ENCODE measurements at places on chromosomes 16 and 17.

DNA sequence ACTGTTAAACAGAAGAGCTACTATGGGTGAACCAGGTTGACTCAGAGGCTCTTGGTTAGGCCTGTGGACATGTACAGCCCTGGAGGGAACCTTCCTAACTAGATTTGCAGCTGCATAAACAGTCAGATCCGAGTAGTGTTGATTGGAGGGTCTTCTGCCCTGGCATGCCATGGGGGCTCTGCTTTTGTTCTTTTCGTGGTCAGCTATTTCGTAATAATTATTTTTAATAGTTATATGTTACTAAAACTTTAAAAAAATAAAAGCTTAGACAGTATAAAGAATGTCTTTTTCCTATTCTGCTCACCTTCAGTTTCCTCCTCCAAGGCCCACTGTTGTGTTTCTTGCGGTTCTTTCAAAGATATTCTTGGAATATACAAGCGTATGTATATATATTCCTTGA lies 67.4 kb upstream of the CLEC18A start:
- DNase-seq = no peak

GRCh38 chr17:64457156-64457555 lies 8.2 kb downstream of the MILR1 start:
- no peak for DNase-seq

DNA sequence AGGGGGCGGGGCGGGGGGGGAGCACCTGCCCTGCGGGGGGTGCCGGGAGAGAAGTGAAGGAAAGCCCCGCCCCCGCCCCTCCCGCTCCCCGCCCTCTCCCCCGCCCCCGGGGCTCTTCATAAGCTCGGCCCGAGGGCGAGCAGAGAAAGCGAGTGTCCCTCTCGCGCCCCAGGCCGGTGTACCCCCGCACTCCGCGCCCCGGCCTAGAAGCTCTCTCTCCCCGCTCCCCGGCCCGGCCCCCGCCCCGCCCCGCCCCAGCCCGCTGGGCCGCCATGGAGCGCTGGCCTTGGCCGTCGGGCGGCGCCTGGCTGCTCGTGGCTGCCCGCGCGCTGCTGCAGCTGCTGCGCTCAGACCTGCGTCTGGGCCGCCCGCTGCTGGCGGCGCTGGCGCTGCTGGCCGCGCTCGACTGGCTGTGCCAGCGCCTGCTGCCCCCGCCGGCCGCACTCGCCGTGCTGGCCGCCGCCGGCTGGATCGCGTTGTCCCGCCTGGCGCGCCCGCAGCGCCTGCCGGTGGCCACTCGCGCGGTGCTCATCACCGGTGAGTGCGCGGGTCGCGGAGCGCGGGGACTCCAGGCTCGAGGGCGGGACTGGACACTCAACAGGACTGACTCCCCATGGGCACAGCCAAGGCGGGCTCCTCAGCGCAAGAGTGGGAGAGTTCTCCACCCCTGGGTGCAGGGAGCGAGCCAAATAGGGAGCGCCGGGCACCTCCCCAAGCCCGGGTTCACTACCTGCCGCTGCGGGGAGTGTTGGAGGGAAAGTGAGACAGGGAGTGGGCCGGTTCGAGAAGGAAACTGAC lies at the start of gene HSD11B2:
HSD11B2 (plus strand) TSS at position 145 of the 798 bp plus-strand sequence; CDS start at position 273, 128 bp downstream.
- peak; percentile 34 for DNase-seq

- no peak for DNase-seq
Measured at GRCh38 chr17:74201250-74201649, 2.2 kb upstream of the RPL38 start.

GRCh38 chr17:64126918-64127317 lies 3.0 kb downstream of the ERN1 start:
- no peak for DNase-seq

- no peak for DNase-seq
Measured at GRCh38 chr16:30559690-30560089, 1.5 kb upstream of the ZNF764 start.

GRCh38 chr16:55003916-55004315 lies 73.3 kb downstream of the IRX5 start:
- DNase-seq = no peak

DNA sequence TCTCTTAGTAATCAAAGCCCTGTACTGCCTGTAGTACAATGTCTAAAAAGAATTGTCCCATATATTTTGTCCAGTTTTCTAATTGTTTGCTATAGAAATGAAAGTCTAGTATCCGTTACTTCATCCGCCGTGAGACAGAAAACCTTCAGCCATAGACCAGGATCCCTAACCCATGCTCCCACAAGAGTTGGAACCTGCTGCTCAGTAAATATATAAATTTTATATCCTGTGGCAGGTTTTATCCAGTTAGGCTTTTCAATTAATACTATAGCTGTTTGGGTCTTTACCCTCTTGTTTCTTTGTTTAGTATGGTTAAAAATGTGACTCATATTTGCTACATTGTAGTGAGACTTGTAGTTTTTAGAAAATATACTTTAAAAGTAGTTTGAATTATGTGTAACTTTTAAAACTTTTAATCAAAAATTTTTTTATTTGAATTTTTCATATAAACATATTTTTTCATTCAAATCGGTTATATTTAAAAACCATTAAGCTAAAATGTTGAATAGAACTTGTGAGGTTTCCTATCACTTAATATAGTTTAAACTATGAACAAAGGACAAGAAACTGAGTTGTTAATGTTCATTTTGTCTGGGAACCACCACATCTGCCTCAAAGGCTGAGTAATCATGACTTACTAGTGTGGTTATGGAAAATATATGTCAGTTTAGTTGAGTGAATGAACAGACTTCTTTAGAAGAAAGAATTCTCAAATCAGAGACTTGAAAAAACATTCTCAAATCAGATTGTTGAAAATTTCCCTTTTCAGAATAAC lies 54.8 kb downstream of the VMP1 start:
- DNase-seq = peak; percentile 65

DNA sequence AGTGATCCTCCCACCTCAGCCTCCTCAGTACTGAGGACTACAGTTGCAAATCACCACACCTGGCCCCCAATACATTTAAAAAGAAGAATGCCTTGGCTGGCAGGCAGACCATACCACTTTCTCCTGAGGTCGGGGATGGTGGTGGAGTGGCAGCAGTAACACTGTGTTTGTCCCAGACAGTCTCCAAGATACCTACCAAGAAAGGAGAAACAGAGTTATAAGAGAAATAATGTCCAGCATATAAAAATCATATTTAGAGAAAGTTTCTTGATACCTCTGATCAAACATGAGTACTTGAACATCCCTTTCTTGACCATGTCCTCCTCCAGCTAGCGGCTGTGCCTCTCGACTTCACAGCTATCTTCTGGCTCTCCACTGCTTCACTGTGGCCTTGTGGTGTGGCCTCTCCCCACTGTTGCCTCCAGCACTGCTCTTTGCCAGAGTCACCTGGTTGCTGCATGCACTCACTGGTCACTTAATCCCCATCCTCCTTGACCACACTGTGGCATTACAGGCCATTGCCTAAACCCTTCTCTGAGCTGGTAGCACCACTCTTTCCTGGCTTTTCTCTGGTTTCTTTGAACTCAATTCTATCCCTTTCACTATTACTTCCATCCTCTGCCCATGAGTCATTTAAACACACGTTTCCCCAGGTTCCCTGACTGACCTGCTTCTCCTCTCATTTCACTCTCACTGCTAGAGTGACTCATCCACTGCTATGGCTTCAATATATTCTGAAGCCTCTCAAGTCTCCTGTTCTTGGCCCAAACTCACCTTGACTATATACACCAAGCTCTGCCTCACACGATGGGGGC lies 45.2 kb downstream of the XPO6 start:
- DNase-seq = no peak

GRCh38 chr17:66767154-66767933 lies 67.6 kb upstream of the CACNG5 start:
- DNase-seq = no peak

DNA sequence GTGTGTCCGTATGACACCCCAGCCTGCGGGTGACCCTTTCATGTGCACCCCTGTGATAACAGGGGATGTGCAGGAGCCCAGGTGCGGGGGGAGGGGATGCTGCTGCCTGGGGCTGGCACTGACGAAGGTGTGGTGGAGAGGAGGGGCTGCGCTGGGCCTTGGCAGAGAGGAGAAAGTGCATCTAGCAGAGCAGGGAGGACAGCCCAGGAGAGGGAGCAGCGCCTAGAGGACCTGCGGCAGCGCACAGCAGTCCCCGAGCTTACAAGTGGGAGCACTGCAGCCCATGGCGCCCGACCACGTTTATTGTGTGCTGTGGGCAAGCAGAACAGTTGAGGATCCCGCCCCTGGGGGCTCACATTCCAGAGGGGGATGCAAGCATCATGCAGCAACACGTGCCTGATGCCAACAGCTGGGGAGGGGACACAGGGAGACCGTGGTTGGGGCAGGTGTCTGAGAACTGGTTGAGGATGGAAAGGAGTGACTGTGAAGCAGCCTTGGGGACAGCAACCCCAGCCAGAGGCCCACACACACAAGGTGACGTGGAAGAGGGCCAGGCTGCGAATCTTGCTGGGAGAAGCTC lies 10.9 kb upstream of the SLC7A5 start:
- DNase-seq = no peak

- no peak for DNase-seq
Measured at GRCh38 chr17:82582213-82582612, 62.7 kb downstream of the FOXK2 start.
